Occipital lobe (tissue), 3 donors: ENCODE measurements at places on chromosomes 7 and 10.

- DNase-seq: no peak
These were observed 19.1 kb upstream of the PCGF5 start for GRCh38 chr10:91201213-91201996.

GRCh38 chr10:101136708-101137121 lies 5.6 kb downstream of the TLX1 start:
- DNase-seq: no peak

DNA sequence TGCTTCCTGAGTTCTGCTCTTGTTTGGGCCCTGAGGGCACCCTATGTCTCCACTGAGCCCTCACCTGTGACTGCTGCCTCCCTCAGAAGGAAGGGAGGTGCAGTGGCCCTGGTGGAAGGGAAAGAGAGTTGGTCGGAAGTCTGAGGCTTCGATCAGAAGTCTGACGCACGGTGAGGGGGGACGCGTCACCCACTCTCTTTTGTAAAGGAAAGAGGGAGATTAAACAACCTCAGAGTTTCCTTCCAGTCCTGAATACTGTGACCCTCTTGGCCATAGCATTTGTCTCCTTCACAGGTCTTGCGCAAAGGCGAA lies 31.4 kb upstream of the TRIM8 start:
- DNase-seq: no peak

DNA sequence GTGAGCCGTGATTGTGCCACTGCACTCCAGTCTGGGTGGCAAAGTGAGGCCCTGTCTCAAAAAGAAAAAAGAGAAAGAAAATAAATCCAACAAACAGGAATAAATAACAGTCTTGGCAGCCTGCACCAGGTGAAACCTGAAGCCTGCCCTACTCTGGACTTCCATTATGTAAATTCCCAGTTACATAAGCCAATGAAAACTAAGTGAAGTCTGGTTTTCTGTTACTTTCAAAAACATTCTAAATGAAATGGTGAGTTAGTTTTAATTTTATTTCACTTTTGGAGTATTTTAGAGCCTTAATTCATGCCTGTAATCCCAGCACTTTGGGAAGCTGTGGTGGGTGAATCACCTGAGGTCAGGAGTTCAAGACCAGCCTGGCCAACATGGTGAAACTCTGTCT lies 22.5 kb upstream of the HIBADH start:
- no peak for DNase-seq

DNA sequence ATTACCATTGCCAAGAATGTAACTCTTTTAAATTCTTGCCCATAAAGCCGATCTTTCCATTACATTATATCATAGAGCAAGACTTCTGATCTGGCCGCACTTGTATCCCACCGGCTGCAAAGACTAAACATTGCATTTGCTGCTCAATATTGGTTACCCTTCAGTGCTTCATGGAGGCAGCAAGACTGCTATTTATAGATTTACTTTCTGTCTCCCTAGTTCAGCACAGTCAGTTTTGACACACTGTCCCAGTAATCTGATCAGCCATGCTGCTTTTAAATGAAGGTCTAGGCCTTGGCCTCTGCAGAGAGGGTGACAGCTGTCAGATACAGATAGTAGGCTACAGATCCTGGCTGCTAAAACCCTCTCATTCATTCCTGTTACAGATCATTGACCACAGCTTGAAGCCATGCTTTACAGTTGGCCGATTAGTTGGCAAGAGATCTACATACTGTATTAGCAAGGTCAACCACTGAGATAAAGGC lies 562.6 kb upstream of the GALNT17 start:
- no peak for DNase-seq

DNA sequence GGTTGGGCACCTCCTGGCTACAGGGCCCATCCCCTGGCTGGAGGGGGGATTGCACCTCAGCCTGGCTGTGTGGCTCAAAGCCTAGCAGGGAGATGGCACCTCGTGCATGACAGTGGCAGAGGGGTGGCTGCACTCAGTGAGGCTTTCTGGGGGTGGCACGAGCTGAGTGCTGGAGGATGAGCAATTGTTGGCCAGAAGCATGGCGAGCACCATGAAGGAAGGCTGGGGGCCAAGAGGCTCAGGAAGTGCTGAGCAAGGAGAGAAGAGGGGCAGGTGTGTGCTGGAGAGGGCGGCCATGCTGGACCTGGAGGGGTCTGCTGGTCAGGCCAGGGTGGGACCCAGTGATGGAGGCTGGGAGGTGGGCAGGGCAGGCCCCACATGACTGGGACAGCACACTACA lies 65.4 kb downstream of the TCERG1L start:
- DNase-seq: no peak
